ENCODE measurements at places on chromosomes 4 and X.

DNA sequence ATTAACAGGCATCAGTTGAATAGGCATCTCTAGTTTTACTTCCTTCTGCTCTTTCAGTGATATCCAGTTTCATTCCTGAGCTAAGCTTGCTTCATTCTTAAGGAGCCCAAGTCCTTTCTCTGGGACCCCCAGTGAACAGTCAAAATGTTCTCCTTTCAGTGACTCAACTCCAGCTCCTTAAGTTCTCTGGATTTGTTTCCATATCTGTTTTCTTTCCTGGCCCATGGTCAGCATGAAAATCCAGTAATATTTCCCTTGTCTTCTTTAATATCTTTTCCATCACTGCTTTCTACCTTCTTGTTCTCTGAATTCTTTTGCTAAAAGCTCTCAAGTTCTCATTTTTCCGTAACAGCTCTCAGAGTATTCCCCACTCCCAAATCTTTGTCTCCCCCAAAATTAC, 25.5 kb downstream of the ADGRL3 start:
- no peak for DNase-seq

DNA sequence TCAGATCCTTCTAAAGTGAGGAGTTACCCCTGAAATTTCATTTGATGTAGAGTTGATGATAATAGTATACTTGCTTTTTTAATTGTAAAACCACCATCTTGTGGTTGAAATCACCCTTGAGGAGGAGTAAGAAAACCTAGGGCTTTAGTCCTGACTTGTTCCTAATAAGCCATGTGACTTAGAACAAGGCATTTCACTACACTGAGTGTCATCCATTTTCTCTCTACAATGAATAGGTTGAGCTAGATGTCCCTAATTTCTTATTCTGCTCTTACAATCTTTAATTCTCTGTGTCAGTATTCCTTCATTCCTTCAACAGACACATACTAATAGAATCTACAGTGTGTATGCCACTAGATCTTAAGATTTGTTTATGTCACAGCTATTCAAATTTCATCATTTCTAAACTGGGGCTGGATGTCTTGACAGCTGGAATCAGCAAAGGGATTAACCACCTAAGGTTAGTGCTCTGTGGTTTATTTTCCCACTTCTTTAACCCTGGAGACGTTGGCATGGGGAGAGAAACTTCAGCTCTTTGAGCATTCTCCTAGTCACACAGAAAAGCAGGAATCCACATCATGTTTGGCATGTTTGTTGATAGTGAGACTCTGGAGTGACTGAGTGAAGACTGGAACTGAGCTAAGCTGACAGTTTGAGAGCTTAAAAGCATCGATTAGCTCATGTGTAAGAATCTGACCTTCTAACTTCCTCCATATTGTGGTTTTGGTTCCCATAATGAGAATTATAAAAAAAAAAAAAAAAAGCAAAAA, 246.3 kb downstream of the NDST4 start:
- DNase-seq = no peak

DNA sequence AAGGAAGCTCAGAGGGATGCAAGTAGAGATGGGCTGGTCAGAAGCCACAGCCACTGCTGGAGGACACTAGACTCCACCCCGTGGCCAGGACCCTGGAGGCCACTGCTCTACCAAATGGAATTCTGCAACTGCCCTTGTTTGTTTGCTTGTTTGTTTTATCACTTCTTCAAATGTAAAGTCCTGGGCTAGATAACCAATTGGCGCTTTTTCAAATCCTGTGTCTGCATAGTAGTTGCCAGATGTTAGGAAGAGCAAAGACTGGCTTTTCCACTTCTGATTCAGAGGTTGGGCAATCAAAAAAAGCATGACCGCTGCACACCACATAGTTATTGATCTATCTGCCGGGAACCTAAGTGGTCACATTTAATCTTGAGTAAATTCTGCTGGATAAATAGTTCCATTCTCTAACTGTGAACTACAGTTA, 255.2 kb upstream of the SFRP2 start:
- no peak for DNase-seq

GRCh38 chr4:80312124-80312523, 23.4 kb upstream of the CFAP299 start:
- no peak for DNase-seq

- DNase-seq = peak; percentile 57
Measured at GRCh38 chrX:19904778-19905367, 17.5 kb upstream of the SH3KBP1 start.

- DNase-seq = no peak
Measured at GRCh38 chr4:110198049-110198434, 373 bp downstream of the ELOVL6 start.

DNA sequence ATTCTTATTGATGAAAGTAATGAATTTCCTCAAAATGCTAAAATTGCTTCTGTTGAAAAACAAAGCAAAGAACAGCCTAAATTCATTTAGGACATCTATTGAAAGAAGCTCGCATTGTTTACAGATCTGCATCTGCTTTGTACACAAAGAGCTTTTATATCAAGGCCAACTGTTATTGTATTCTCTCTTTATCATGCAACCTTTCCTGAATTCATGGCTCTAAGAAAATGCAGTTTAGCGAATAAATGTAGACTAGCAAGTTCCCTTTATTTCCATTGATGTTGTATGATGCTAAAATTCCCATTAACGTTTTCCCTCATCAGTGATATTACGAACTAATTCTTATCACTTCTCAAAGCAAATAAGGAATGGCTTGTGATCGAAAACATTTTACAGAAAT, 446.3 kb downstream of the MID1IP1 start:
- DNase-seq = no peak

- DNase-seq = no peak
Measured at GRCh38 chr4:126604268-126604867, 1028.4 kb upstream of the INTU start.
